ENCODE measurements at places on chromosomes 5 and 9.

DNA sequence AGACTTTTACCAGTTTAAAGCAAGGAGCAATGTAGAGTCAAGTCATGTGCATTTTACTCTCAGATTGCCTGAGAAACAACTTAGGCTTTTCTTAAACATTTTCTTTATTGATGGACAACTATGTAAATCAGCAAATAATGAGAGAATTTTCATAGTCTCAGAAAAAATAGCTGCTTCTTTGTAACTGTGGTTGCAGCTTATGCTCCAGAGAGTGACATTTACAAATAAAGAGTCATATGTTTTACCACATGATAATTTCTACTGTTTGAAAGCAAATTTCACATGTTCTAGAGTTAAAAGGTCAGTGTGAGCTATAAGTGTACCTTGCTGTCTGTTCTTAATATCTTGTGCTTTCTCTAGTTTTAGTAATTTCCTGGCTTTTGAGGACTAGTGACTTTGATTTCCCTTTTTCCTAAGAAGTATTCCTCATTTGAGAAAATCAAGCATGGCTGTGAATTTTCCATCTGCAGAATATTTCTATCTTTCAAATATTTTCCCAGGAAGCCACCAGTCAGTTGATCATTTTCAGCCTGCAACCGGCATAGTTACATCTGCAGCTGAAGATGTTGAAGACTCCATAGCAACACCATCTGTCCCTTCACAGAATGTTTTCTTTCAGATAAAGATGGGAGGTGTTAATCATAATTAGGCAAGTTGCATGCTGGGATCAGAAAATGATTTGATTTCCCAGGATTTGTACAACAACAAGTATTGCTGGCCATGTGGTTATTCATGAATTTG, 229.9 kb downstream of the SGCD start:
- DNase-seq, result no peak

DNA sequence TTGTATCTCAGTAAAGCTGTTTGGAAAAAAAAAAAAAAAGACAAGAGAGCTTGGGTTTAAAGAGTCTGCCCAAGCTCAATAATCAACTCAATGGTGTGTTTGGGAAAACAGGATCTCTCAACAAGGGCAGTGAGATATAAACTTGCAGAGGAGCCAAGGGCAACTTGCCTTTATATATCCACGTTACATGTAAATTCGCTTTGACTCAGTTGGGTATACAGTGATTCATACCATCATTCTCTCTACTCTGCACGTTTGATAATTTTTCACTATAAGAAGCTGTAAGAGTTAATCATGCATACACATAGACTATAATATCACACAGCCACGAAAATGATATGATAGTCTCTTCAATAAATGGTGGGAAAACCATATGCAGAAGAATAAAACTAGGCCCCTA, 24.9 kb downstream of the ADAM19 start:
- no peak for DNase-seq

DNA sequence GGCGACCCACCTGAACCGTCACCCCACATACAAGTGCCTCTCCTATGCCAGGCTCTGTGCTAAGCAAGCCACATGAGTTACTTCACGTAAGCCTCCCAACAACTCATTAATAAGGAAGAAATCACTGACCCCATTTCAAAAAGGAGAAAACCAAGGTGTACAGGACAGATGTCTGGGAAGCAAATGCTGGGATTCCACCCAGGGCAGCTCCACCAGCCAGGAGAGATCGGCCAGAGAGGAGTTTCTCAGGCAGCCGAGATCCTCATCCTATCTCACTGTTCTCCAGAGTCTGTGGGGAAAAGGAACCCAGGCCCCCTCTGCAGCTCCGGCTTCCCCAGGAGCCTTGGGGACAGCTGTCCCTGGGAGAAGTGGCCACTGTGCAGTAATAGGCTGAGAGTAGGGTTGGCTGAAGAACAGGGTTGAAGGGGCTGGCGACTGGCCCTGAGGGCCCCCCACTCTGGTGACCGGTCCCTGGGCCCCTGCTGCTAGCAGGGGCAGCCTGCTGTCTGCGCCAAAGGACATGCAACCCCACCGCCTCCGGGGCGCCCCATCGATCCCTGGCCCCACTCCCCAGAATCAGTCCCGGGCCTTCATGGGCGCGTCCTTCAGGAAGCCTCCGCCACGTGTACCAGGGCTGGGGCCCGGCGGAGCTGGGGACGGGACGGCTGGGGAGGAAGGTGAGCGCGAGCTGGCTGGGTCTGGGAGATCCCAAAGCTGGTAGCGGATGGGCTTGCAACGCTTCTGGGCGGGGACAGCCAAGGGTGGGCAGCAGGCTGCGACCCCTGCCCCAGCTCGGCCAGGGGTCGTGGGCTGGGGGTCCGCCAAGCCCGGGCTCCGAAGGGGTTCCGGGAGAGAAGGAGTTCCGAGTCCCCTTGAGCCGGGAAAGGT, 44.1 kb upstream of the STXBP1 start:
- no peak for DNase-seq

GRCh38 chr9:121597698-121598166, 53.7 kb upstream of the DAB2IP start:
- DNase-seq, result no peak

GRCh38 chr9:16715404-16715803, 155.1 kb downstream of the BNC2 start:
- DNase-seq, result no peak

GRCh38 chr5:80399526-80400239, 8.2 kb upstream of the ZFYVE16 start:
- peak; percentile 2 for DNase-seq

DNA sequence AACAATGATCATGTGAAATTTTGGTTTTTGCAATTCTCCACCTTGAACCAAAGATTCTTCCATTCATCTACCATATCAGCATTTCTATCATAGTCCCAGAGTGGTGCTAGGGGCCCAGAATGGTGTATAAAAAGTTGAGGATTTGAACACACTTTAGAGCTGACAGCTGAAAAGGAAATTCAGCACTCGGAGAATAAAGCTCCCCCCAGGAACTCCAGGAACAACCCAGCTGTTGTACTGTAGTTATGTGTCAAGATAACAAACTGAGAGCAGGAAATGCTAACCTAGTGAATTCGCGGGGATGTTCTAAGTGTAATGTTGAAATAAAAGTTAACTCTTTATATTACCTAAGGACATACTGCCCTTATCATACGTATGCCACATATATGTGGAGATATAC, 216.7 kb downstream of the NFIB start:
- no peak for DNase-seq

GRCh38 chr9:95440447-95440846, 76.3 kb downstream of the PTCH1 start:
- no peak for DNase-seq

DNA sequence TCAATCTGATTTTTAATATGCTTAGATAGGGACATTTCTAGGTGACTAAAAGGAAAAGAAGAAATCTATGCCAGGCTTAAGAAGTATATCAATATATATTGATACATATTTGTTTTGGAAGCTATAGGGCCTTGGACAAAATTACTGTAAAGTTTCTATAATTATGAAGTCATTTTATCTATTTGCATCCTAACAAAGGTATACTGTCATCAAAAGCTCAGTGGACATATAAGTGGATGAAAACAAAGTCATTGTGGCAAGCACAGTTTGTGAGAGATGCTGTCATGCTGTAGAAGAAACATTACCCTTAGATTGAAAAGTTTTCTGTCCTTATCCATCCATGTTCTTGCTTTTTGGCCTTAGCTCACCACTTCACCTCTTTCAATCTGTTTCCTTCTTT, 140.3 kb upstream of the SPEF2 start:
- no peak for DNase-seq

- no peak for DNase-seq
Measured at GRCh38 chr5:174097486-174098185, 52.1 kb downstream of the NSG2 start.

DNA sequence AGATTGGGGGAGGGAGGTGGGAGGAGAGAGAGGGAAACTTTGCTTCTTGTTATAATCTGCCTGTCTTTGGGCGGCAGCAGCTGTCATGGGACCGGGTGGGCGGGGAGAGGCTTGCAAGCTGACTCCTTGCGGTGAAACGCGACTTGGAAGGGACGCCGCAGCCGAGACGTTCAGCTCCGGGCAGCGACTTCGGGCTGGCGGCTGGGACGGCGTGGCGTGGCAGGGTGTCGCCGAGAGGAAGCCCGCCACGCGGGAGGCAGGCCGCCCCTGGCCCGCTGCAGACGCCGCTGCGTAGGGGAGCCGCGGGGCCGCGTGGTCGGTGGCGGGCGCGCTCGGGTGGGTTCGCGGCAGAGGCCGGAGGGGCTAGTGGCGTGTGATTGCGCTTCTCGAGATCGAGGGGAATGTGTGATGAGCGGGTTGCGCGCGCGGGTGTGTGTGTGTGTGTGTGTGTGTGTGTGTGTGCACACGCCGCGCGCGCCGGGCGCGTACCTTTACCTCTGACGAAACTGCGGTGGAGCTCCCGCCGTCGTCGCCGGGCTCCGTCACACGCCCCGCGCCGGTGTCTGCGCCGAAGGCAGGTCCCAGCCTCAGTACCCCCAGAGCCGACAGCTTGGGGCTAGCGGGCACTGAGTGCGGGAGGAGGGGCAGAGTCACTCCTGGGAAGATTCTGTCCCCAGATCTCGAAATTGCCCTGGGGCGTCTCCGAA, 1.7 kb downstream of the PPARGC1B start:
- peak; percentile 69 for DNase-seq

- DNase-seq, result no peak
Measured at GRCh38 chr5:166045961-166046360, 2245.5 kb upstream of the WWC1 start.

- DNase-seq, result no peak
Measured at GRCh38 chr9:34520096-34520495, 2.7 kb downstream of the ENHO start.

GRCh38 chr9:28707616-28708015, 1134.3 kb upstream of the C9orf72 start:
- no peak for DNase-seq

DNA sequence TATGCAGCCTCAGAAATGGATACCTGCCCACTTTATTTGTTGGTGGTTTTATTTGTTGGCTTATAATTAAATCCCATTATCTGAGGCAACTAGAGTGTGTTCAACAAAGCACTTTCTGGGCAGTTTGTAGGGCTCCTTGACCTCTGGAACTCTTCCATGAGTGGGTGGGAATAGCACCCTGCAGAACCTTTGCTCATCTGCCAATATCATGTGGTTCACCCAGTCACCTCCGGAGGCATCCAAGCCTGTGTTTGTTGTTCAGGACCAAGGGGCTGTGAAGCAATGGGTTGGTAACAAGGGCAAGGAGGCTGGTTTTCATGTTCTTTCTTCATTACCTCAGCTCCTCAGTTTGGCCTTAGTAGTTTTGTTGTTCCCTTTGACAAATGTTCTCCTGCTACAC, 314.0 kb downstream of the NDUFS4 start:
- no peak for DNase-seq

GRCh38 chr9:8088477-8088876, 288.9 kb upstream of the DMAC1 start:
- DNase-seq, result no peak

GRCh38 chr9:1619915-1620710, 395.0 kb upstream of the SMARCA2 start:
- DNase-seq, result no peak

- no peak for DNase-seq
Measured at GRCh38 chr5:120779674-120780073, 315.6 kb downstream of the PRR16 start.

GRCh38 chr5:172860520-172861443, 26.7 kb downstream of the ERGIC1 start:
- DNase-seq, result no peak

GRCh38 chr9:87445646-87446045, 52.0 kb upstream of the DAPK1 start:
- DNase-seq, result peak; percentile 16

- DNase-seq, result no peak
Measured at GRCh38 chr5:54835647-54836046, 149.7 kb downstream of the ESM1 start.

DNA sequence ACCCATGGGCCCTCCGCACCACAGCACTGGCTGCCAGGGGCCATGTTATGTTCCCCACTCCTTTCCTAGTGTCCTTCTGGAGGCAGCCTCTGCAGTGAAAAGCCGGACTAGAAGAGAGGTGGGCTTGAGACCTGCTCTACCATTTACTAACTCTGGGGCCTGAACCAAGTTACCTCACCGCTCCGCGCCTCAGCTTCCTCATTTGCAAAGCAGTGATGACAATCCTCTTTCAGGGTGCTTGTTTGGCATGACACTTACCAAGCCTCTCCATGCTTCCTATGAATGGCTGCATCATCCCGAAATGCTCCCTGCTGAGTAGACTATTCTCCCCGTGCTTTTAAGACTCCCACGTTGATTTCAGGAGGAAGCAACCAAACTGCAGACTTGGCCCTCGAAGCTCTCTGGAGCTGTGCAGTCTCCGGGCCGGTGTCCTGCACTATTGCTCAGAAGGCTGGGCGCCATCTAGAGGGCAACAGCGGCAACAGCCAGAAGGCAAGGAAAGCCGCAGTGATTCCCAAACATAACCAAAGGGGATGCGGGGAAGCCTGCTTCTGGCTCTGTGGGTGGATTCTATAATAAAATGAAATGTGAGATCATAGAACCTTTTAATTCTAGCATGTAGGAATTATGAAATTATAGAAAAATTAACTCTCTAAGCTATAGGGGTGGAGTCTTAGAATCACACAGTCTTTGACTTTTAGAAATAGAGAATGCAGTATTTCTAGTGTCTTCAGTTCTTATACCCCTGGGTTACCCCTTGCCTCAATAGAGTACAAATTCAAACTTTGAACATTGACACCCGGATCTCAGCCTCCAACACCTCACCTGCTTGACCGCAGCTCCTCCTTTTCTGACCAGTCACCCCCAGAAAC, 599.8 kb upstream of the BRINP1 start:
- peak; percentile 33 for DNase-seq

- DNase-seq, result no peak
Measured at GRCh38 chr5:24819841-24820240, 175.1 kb upstream of the CDH10 start.

GRCh38 chr9:114719290-114719689, 37.3 kb upstream of the TEX48 start:
- no peak for DNase-seq

DNA sequence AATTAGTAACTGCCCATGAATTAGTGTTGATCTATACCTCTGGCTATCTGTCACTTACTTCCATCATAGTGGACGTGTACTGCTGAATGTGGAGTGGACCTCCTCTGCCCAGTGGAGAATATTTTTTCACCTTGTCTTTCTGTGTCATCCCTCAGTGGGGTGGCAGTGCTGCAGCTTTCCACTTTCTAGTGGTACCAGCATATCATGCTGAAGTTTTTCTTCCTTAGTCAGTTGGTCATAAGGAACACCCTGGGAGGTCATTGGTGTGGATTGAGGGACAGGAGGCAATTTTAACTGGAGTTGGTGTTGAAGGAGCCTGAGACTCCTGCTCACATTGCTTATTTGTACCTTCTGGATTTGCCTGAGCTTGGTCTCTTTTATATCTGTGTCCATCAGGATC, 151.7 kb upstream of the ANKH start:
- DNase-seq, result no peak

Measured in CD4-positive, alpha-beta T cell treated with Interleukin-15 for 4 hours (primary cell).